ENCODE measurements at places on chromosomes 11 and 22.

- DNase-seq: no peak
Observed at GRCh38 chr22:30881361-30882183, 87.0 kb downstream of the MORC2 start.

GRCh38 chr11:110032259-110032658 lies 60.9 kb upstream of the ZC3H12C start:
- DNase-seq: no peak

GRCh38 chr11:69010964-69011623 lies 2.0 kb downstream of the MRGPRF start:
- peak; percentile 33 for DNase-seq

GRCh38 chr11:123460012-123460700 lies 30.1 kb downstream of the GRAMD1B start:
- DNase-seq: no peak

DNA sequence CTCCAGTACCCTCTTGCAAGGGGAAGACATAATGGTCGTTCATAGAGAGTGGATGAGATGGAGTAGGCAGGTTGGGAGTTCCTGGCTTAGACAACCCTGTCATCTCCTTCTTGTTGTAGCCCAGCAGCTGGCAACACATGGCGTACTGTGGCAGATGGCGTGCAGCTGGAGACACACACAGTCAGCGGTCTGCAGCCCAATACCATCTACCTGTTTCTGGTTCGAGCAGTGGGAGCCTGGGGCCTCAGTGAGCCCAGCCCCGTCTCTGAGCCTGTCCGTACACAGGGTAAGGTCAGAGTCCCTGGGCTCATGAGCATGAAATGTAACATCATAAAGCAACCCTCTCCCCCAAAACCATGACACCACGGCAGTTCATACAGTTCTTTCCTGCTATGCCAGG lies 8.7 kb downstream of the ROBO3 start:
- no peak for DNase-seq

All from NCI-H1417 (cell line).